Neural progenitor cell (in vitro differentiated cells): ENCODE measurements at places on chromosomes 4 and X.

DNA sequence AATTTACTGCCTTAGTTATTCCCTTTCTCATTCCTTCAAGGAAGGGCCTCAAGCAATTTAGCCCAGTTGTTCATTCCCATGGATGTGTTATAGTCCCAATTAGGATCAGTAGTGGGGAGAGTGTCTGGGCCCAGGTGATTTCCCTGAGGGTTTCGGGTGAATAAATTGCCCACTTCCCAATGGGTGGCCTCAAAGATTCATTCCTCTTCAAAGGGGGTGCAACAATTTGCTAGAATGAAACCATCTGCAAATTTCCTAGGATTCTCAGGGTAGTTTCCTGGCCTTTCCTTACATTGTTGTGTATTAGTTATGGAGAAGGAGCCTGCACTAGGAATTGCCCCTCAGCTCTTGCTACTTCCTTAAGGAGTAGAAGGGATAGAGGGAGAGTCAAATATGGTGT is 6.3 kb upstream of the AREG start:
- H3K4me1 ChIP-seq, result no peaks in the 10 kb centered on the region
- no peak overlapping the region for H3K27ac ChIP-seq
- no peaks in the 10 kb centered on the region for H3K36me3 ChIP-seq
- DNase-seq, result no peak
- H3K4me3 ChIP-seq, result no peak overlapping the region

DNA sequence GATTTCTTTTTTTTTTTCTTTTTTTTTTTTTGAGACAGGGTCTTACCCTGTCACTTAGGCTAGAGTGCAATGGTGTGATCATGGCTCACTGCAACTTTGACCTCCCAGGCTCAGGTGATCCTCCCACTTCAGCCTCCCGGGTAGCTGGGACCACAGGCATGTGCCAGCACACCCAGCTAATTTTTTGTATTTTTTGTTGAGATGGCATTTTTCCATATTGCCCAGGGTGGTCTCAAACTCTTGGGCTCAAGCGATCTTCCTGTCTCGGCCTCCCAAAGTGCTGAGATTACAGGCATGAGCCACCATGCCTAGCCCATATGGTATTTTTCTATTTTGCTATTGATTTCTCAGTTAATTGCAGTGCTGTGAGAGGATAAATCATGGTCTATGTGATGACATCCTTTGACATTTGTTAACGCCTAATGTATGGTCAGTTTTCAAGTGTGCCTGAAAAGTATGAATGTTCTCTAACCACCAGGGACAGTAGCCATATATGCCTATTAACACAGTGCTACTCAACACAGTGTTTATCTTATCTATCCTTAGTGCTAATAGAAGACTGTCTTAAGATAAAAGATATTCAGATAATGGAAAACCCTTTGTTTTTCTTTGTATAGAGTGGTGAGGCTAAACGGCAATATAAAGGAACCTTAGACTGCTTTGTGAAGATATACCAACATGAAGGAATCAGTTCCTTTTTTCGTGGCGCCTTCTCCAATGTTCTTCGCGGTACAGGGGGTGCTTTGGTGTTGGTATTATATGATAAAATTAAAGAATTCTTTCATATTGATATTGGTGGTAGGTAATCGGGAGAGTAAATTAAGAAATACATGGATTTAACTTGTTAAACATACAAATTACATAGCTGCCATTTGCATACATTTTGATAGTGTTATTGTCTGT is 9.1 kb upstream of the HSPA4L start:
- H3K27me3 ChIP-seq, result no peaks in the 10 kb centered on the region
- peaks cover 5% of the 10 kb centered on the region for H3K4me1 ChIP-seq
- H3K36me3 ChIP-seq, result no peaks in the 10 kb centered on the region

DNA sequence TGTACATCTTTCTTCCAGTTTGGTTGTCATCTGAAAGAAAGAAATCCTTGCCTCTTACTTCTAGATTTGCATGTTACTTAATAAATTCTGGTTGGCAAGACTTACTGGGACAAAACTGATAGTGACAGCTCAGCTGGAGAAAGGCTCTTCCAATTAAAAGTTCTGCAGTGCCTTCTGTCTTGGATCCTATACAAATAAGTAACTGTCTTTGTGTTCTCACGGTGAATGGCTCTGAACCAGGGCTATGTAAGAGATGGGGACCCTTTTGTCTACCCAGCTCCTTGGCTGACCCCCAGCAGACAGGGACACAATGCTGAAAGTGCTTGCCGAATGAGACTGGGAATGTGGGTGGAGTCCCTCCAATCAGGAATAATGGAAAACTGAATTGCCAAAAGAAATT is 89.5 kb downstream of the AASDH start:
- peak; percentile 88 for DNase-seq
- H3K27ac ChIP-seq, result peak overlapping the region; percentile 71
- no peaks in the 10 kb centered on the region for H3K27me3 ChIP-seq
- no peaks in the 10 kb centered on the region for H3K36me3 ChIP-seq

GRCh38 chrX:124232523-124233201 is 99.8 kb upstream of the TEX13D start:
- no peak overlapping the region for H3K4me3 ChIP-seq
- no peaks in the 10 kb centered on the region for H3K27me3 ChIP-seq
- no peak for DNase-seq
- peaks cover 36% of the 10 kb centered on the region for H3K4me1 ChIP-seq
- no peak overlapping the region for H3K27ac ChIP-seq

DNA sequence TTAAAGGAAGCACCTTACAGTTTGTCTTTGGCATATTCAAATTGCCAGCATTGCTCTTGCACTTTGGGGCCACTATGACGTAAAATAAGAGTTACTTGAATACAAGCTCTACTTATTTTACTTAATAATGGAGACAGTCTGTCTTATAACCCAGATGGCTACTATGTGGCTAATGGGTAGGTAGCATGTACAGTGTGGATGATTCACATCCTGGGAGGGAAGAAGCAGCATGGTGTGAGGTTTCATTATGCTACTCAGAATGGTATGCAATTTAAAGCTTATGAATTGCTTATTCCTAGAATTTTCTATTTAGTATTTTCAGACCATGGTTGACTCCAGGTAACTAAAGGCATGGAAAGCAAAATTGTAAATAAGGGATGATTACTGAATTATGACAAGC is 761.8 kb upstream of the ATOH1 start:
- no peak for DNase-seq
- no peak overlapping the region for H3K27ac ChIP-seq
- H3K27me3 ChIP-seq, result no peaks in the 10 kb centered on the region
- H3K4me3 ChIP-seq, result no peak overlapping the region
- H3K4me1 ChIP-seq, result peaks cover 5% of the 10 kb centered on the region

DNA sequence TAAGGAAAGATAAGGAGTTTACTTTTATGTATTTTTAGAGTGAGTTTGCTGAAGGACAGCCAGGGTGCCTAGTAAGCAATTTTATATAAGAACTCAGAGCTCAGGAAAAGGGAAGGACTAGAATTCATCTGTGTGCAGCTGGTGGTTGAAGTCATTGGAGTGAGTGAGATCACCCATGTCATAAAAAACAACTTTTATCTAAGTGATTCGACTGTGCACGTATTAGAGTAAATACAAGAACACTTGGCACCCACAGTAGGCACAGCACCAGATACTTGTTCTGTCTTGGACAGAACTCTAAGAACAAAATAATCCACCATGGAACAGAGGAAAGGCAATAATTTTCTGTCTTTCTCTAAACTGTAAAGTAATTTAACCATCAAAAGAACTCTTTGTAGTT is 31.6 kb downstream of the SYNPO2 start:
- no peaks in the 10 kb centered on the region for H3K36me3 ChIP-seq
- no peak overlapping the region for H3K27ac ChIP-seq
- H3K4me3 ChIP-seq, result no peak overlapping the region
- H3K4me1 ChIP-seq, result no peaks in the 10 kb centered on the region

- no peak overlapping the region for H3K27ac ChIP-seq
- no peak overlapping the region for H3K4me3 ChIP-seq
- no peaks in the 10 kb centered on the region for H3K4me1 ChIP-seq
- no peaks in the 10 kb centered on the region for H3K27me3 ChIP-seq
Measured at GRCh38 chr4:3449574-3450534, 8.1 kb downstream of the HGFAC start.

DNA sequence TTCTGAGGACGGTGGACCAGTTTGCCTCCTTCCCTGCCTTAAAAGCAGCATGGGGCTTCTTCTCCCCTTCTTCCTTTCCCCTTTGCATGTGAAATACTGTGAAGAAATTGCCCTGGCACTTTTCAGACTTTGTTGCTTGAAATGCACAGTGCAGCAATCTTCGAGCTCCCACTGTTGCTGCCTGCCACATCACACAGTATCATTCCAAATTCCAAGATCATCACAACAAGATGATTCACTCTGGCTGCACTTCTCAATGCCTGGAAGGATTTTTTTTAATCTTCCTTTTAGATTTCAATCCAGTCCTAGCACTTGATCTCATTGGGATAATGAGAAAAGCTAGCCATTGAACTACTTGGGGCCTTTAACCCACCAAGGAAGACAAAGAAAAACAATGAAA is 255.3 kb downstream of the RAPGEF2 start:
- H3K4me3 ChIP-seq, result no peak overlapping the region
- no peaks in the 10 kb centered on the region for H3K4me1 ChIP-seq
- DNase-seq, result no peak
- H3K27ac ChIP-seq, result no peak overlapping the region

DNA sequence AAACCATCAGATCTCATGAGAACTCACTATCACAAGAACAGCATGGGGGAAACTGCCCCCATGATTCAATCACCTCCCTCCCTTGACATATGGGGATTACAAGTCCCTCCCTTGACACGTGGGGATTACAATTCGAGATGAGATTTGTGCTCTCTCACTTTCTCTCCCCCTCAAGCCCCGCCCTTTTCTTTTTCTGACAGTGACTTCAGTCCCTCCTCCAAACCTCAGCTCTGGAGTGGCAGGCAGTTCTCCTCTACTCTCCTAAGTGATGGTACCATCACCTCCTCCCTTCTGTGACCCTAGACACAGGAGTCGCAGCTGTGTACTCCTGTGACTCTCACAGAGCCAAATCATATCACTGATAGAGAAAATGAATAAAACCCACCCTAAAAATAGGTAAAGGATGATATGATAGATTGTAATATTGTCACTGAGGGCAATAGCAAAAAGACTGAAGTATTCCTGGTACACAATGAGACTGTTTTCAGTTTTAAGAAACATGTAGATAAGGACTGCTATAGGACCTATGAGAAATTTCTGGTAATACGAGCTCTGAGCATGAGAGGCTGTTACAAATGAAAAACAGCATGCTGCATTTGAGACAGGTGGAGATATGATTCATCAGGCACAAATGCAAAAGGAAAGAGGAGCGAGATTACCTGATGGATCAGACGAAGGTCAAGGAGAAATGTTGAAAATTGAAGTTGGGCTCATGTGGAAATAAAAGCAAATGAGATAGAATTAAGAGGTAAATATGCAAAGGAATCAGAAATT is 101.2 kb upstream of the CBLL2 start:
- H3K27ac ChIP-seq, result no peak overlapping the region
- H3K36me3 ChIP-seq, result no peaks in the 10 kb centered on the region
- DNase-seq, result peak; percentile 3
- H3K4me1 ChIP-seq, result no peaks in the 10 kb centered on the region
- H3K27me3 ChIP-seq, result no peaks in the 10 kb centered on the region

DNA sequence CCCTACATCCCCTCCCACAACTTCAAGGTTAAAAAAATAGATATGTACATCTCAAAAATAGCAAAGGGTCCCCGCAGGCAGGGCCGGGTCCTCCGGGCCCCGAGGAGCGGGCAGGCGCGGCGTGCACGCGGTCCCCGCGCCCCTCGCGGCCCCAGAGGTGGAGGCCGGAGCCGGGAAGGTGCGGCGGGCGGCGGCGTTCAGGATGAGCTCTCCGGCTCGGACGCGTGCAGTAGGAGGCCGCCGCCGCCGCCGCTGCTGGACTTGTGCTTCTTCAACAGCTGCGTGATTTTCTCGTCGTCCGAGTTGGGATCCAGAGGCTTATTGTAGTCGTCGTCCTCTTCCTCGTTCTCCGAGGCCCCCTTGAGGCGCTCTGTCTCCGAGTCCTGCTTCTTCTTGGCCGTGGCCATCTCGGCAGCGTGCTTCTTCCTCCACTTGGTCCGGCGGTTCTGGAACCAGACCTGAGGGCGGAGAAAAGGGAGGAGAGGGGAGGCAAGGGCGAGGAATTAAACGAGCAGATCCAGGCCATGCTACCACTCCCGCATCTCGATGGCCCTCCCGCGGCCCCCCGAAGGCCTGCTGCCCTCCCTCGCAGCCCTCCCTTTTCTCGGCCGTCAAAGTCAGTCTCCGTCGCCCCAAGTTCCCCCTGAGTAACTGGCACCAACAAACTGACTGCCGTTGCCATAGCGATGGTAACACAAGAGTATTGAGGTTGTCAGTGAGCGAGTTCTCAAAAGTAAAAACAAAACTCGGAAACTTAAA is 5.8 kb downstream of the NKX6-1 start:
- H3K27me3 ChIP-seq, result peaks cover 100% of the 10 kb centered on the region
- no peaks in the 10 kb centered on the region for H3K36me3 ChIP-seq
- H3K27ac ChIP-seq, result no peak overlapping the region

DNA sequence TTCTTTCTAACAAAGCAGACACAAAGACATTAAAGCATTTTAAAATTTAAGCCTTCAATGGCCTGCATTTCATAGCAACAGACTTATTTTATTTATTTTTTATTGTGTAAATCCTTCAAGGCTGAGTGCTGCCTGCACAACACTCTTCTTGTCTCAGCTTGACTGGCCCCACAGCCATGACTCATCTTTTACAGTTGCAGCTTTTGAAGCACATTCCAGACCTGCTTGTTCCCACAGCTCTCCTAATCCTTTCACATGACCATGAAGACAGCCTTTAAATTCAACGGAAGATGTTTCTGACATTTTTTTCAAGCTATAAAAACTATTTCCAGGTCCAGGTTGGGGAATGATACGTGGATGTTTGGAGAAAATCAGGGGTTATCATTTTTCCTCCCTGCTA is 276.9 kb upstream of the TACR3 start:
- DNase-seq, result peak; percentile 70
- H3K4me3 ChIP-seq, result peak overlapping the region; percentile 9
- H3K27me3 ChIP-seq, result no peaks in the 10 kb centered on the region

DNA sequence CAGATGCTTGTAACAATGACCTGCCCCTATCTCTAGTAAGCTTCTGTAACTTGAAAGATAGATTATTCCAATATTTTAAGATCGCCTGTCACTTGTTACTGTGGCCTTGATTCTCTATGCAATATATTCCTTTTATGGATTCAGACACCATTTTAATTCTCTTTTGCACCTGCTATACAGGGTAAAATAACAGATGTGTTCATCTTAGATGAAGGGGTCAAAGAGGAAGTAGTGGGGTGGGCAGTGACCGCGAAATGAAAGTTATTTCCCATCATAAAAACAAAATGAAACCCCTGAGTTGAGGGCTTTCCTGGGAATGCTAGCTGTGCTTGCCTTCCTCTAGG is 175.9 kb downstream of the TSPAN5 start:
- no peaks in the 10 kb centered on the region for H3K36me3 ChIP-seq
- H3K4me1 ChIP-seq, result peaks cover 2% of the 10 kb centered on the region
- DNase-seq, result no peak
- H3K27me3 ChIP-seq, result no peaks in the 10 kb centered on the region

GRCh38 chrX:68983004-68983857 is 154.4 kb downstream of the EFNB1 start:
- no peaks in the 10 kb centered on the region for H3K36me3 ChIP-seq
- no peaks in the 10 kb centered on the region for H3K4me1 ChIP-seq
- H3K4me3 ChIP-seq, result no peak overlapping the region
- no peak overlapping the region for H3K27ac ChIP-seq

GRCh38 chrX:57596109-57596508 is 4.3 kb downstream of the ZXDB start:
- H3K4me3 ChIP-seq, result peak overlapping the region; percentile 27
- no peak overlapping the region for H3K27ac ChIP-seq
- no peaks in the 10 kb centered on the region for H3K36me3 ChIP-seq

- H3K36me3 ChIP-seq, result no peaks in the 10 kb centered on the region
- H3K27ac ChIP-seq, result no peak overlapping the region
- H3K4me3 ChIP-seq, result no peak overlapping the region
- no peaks in the 10 kb centered on the region for H3K4me1 ChIP-seq
- no peak for DNase-seq
Measured at GRCh38 chrX:3807906-3808305, 94.5 kb upstream of the PRKX start.
